ENCODE measurements at places on chromosomes 11 and 22.

DNA sequence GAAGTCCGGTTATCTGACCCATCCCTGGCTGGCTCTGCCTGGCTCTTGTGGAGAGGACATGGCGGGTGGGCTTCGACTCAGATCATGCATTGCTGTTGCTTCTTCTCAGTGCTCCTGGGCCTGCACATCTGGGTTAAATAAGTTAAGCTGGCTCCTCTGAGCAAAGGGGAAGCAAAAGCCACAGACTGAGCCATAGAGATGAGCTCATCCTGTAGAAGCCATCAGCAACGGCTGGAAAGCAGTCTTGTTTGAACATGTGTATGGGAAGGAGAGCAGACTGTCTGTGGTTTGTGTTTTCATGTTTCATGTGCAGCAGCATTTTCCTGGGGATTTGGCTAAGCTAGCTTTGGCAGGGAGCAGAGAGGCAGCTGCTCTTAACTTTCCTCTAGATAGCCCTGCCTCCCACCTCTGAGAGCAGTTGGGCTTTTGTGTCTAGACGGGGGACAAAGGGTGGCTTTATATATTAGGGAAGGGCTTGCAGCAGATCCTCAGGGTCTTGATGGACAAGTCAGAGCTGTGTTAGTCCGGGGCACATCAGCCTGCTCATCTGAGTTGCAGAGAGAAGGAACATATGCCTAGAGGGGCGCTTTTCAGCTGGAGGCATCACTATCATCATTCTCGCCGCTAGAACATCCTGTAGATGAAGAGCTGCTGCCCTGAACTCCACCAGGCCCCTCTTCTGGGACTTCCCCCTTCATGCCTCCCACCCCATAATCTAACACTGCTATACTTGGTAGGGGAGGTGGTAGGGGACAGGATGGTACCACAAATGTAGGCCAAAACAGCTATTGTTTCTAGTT, 14.9 kb downstream of the DCPS start:
- DNase-seq: peak; percentile 90

DNA sequence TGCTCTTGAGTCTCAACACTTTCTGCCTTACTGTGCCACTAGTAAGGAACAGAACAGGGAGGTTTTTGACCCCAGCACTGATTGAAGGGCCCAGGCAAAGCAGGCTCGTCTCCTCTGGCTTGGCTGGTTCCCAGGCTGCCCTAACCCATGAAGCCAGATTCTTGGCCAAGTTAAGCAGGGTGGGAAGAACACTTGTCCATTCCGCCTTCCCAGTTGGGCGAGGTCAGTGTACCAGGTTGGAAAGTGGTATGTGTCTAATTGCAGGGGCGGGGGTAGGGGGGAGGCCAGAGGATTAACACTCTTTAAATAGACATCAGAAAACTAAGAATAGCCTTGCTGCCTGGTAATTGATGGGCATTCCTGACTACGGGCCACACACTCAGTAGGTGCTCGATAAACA, 14.4 kb downstream of the TIMP3 start:
- peak; percentile 61 for DNase-seq

GRCh38 chr11:119307219-119307618, 9.7 kb downstream of the MCAM start:
- DNase-seq: no peak

DNA sequence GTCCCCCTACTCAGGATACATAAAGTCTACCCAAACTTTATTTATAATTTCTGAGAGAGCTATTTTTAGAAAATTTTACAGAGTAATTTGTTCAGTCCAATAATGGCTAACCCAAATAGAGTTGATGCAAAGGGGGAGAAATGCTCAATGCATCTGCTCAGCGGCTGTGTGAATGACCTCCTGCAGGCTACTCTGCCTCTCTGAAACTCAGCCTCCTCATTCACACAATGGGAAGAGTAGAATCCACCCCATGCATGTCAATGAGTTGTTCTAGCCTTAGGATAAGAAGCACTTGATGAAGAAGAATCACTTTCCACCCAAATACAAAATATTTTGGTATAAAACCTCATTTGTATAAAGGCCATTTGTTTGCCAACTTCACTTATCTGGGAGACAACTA, 1204.0 kb downstream of the LRRC4C start:
- DNase-seq: no peak
